Effector CD4-positive, alpha-beta T cell (primary cell): ENCODE measurements at places on chromosomes 6 and 20.

DNA sequence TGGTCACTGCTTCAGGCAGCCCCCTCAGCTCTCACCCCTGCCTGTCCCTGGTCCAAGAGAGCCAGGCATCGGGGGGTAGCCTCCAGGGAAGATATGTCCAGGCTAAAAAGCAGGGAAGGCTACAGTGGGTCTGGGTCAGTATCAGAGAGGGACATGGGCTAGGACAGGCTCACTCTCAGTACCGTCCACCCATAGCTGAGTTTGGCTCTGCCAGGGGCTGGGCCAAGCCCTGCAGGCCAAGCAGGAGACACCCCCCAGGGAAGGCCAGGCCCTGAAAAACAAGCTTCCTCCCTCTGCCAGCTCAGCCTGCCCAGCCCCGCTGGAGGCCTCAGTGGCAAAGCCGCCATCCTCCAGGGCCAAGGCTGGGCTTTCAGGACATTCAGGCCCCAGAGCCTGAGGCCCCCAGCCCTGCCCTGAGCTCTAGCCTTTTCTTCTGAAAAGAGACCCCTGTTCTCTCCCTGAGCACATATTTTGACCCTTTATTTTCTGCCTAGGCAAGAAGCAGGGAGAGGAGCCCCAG is 28.6 kb upstream of the TGM2 start:
- no peak for DNase-seq

- no peak for DNase-seq
Observed at GRCh38 chr6:105898286-105898685, 187.8 kb upstream of the PRDM1 start.

DNA sequence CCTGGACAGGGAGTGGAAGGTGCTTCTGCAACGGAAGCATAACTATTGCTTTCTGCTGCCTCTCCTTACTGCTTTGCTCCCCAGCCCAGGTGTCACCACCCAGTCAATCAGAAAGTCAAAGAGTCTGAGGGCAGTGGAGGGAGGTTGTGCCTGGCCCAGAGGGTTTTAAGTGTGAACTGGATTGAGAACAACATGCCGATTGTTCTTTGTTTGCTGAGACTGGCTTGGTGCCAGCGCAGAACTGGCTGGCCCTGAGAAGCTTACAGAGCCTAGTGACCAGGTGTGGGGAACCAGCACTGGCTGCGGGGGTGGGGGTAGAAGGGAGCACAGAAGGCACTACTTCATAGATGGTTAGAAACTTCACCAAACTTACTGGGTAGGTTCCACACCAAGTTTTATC is 31.1 kb upstream of the ENPP4 start:
- DNase-seq: no peak

DNA sequence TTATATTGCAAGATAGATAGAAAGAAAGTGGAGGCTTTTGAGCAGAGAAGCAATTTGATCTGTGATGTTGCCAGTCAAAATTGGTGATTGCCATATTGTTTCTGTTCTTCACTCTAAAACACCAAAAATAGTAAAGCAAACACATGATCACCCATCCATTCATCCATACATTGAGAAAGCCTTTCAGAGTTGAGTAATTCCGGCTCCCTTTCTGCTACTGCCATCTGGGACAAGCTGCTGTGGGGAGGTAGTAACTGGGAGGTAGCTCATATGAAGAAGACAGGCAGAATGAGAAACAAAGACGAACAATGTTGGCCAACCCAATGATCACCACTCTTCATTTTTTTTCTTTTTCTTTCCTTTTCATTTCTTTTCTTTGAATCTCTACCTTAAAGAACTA is 51.1 kb upstream of the HBS1L start:
- no peak for DNase-seq

- no peak for DNase-seq
Observed at GRCh38 chr6:139597087-139597763, 222.8 kb upstream of the CITED2 start.

DNA sequence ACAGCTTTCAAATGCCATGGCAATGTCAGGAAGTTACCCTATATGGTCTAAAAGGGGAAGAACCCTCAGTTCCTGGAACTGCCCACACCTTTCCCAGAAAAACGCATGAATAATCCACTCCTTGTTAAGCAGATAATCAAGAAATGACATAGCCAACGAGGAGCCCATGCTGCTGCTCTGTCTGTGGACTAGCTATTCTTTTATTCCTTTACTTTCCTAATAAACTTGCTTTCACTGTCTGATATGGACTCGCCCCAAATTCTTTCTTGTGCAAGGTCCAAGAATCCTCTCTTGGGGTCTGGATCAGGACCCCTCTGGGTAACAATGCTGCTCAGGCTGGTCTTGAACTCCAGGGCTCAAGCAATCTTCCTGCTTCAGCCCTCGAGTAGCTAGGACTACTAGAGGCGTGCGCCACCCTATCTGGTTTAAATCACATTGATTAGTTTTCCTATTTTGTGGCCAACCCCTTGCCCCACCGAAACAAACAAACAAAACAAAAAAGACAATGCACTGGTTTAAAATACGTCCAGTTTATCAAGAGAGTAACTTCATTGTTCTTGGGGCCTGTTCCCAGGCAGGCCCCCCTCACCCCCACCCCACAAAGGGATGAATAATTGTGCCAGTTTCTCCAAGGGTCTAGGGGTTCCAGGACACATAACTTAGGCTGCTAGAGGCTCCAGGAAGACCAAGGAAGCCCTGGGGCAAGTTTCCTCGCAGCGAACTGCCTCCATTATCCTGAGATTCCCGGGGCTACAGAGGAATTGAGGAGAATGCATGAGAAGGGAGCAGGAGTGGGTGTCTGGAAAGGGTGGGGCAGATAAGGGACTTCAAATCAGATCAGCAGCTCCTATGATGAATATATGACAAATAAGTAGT is 10.1 kb upstream of the AKAP12 start:
- no peak for DNase-seq

- peak; percentile 6 for DNase-seq
Observed at GRCh38 chr6:73739096-73739495, 43.1 kb downstream of the CD109 start.

GRCh38 chr6:8392569-8392968 is 42.8 kb downstream of the SLC35B3 start:
- DNase-seq: no peak

DNA sequence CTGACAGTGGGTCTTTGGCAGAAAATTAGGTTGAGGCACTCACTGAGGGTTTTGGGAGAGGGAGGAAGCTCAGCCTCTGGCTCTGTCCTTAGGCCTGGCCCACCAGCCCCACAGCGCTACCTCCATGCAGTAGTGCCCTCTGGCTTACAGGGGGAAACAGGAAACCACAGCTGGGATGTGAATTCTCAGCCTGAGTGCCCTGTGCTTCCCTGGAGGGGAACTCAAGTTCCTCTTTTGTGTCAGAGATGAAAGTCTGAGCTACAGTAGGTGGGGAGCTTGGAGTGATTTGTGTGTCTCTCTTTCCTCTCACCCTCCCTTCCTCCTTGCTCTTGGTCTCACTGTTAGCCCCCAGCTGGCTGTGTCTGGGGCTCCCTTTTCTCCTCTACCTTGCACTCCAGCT is 48.2 kb upstream of the BLCAP start:
- DNase-seq: no peak

- DNase-seq: no peak
Observed at GRCh38 chr6:29865631-29866030, 38.0 kb downstream of the HLA-G start.

DNA sequence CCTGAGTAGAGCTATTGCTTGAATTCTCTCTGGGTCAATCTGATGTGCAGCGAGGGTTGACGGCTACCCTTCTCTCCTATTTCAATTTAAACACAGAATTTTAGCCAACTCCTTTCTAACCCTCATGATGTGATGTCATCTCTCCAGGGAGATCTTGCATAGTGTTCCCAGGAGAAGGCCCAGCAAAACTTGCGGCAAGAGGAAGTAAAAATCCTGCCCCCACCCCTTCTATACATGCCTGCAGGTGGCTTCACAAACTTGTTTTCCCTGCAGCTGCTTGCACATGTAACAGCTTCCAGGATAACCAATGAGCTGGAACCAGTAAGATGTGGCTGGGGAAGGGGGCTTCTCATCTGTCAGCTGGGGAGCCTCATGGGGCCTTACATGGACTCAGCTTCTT is 169.3 kb upstream of the CDH4 start:
- DNase-seq: no peak

DNA sequence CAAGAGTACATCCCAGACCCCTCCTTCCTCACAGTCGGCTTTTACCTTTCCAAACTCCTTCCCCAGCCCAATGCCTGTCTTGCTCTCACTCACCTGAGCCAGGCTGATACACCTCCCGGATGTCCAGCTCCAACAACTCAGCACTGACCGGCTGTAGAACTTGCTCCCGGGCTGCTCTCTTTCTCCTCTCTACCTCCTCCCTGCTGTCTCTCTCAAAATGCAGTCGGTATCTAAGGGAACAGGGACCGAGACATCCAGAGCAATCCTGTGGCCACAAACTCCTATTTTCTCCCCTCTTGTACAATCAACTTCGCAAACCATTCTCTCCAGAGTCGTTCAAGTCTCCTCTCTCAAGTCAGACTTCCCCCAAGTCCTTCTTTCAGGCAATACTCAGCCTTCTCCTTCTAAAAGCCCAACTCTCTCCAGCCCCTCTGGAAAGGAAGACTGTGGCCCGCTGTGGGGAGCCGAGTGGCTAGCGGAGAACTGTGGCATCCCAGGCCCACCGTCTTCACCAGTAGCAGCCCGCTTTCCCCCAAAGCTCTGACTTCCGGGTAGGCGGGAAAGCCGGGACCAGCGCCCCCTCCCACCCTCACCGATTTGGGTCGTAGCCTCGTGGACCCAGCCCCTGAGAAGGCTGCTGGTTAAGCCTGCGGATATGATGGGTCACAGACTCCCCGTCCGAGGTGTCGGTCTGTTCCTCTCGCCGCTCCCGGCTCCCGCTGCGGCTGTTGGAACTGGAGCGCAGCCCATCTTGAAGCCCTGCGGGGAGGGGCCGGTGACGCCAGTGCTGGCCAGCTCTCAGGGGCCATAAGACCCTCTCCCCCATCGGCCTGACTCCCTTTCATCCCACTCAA is 1.1 kb downstream of the GNL1 start:
- no peak for DNase-seq

GRCh38 chr6:105675715-105676397 is 273.0 kb upstream of the PREP start:
- no peak for DNase-seq

- DNase-seq: no peak
Observed at GRCh38 chr6:704046-704445, 11.1 kb upstream of the EXOC2 start.

DNA sequence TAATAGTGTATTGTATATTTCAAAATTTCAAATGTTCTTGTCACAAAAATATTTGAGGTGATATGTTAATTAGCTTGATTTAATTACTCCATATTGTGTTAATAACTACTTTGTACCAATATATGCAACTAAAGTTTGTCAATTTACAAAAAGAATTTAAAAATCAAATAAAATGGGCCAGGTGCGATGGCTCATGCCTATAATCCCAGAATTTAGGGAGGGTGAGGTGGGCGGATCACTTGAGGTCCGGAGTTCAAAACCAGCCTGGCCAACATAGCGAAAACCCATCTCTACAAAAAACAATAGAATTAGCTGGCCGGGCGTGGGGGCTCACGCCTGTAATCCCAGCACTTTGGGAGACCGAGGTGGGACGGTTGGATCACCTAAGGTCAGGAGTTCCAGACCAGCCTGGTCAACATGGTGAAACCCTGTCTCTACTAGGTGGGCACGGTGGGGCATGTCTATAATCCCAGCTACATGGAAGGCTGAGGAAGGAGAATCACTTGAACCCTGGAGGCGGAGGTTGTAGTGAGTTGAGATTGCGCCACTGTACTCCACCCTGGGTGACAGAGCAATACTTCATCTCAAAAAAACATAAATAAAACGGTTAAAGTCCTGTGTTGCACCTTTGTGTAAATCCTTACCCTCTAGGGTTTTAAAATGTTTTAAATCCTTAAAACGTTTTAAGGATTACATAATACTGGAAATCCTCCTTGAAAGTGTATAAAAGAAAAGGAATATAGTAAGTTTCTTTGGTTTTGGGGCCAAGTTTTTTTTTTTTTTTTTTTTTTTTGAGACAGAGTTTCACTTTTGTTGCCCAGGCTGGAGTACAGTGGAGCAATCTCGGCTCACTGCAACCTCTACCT is 4.0 kb downstream of the HSPA1B start:
- DNase-seq: no peak

GRCh38 chr6:129597023-129597713 is 112.8 kb downstream of the ARHGAP18 start:
- no peak for DNase-seq

DNA sequence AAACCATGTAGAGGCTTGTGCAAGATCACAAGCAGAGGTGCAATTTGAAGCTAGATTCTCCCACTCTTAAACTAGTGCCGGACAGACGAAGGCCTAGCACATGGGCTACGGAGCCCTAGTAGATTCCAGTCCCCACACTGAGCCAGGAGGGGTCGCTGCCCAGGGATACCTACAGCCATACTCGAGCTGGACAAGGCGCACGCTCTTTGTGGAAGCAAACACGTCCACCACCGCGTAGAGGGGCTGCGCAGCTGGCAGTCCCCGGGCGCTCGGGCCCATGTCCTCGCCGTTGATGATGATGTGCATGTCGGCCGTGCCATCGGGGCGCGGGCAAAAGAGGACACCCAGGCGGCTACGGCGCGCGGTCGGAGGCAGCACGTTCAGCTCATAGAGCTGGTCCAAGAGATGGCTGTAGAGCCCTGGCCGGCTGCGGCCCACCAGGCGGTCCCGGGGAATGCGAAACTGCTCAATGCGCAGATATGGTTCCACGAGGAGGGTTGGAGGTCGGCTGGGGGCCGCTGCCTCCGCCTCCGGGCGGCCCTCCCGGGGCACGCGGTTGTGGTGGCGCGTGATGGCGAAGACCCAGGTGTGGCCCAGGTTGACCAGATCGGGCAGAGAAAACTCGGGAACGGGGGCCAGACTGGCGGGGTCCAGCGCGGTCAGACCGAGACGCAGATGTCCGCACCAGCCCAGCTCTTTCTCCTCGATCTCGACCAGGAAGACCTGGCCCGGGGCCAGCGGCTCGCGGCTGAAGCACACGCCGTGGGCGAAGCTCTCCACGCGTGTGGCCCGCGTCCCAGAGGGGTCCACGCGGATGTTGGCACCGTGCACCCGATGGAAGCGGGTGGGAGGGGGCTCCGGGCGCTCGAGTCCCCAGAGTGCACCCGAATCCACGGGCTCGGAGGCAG is 677 bp downstream of the NEURL2 start:
- peak; percentile 27 for DNase-seq

- peak; percentile 2 for DNase-seq
Observed at GRCh38 chr6:53793318-53794136, 1.3 kb upstream of the LRRC1 start.

DNA sequence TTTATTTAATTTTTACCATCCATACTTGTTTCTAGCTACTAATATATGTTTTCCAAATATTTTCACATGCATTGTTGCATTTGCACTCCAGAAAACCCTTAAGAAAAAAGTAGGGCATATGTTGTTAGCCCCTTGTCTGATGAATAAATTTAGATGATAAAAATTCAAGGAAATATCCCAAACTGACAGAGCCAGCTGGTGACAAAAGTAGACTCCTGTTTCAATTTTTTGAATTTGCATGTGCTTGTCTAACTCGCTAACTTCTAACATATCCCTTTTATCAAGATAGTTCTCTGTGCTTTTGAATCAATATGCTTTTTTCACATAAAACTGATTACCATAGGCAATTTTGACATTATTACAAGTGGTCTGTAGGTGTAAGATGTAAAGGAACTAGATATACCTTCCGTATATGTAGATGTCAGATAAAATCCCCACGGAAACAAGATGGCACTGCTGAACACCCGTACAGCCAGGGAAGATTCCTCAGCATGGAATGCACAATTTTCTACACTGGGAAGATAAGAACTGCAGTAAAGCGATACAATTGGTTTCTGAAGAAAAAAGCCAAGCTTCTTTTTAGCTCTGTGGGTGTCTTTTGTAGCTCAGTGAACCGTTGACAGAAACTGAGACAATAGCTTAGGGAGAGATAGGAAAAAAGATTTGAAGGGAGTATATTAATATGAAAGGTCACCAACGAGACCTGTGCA is 437.6 kb upstream of the RNF217 start:
- no peak for DNase-seq

- DNase-seq: no peak
Observed at GRCh38 chr6:154773610-154774089, 40.4 kb downstream of the SCAF8 start.
